Activated CD8-positive, alpha-beta T cell treated with anti-CD3 and anti-CD28 coated beads, Interleukin-2, amount 10 ng/mL, durations not matched to agents 7 days and 5 days (primary cell): ENCODE measurements at places on chromosomes 4 and X.

DNA sequence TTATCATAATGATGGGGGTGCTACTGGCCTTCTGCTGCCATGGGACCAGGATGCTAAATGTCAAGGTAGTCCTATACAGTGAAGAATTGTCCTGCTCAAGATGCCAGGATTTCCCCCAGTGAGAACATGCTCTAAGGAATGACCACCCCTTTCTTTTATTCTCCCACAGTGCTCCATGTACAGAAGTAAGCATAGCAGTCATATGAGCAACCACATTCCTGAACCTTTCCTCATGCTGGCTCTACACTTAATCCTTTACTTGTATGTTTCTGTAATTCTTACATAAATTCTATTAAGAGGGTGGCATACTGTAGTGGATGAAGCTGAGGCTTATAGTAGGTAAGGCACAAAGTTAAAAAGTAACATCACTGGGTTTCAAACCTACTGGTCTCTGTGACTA is 20.2 kb downstream of the CYP2U1 start:
- DNase-seq = no peak
- H3K27ac ChIP-seq = no peak overlapping the region
- H3K4me3 ChIP-seq = no peak overlapping the region
- peaks cover 8% of the 10 kb centered on the region for H3K36me3 ChIP-seq

DNA sequence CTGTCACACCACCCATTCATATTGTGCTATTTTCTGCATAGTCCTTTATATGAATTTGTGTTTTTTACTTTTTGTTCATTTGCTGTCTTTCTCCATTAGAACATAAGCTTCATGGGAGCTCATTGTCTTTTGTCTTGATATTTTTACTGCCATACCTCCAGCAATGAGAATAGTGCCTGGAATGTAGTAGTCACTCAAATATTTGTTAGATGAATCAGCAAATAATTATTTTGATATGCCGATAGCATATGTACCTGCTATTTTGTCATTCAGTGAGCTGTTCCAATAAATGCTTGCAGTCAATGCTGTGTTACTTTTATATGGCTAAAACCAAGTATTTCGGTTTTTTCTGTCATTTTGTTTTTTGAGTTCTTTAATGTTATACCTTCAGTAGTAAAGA is 43.5 kb upstream of the SLC25A31 start:
- H3K36me3 ChIP-seq = no peaks in the 10 kb centered on the region
- H3K27ac ChIP-seq = no peak overlapping the region
- DNase-seq = no peak
- H3K4me1 ChIP-seq = no peaks in the 10 kb centered on the region

DNA sequence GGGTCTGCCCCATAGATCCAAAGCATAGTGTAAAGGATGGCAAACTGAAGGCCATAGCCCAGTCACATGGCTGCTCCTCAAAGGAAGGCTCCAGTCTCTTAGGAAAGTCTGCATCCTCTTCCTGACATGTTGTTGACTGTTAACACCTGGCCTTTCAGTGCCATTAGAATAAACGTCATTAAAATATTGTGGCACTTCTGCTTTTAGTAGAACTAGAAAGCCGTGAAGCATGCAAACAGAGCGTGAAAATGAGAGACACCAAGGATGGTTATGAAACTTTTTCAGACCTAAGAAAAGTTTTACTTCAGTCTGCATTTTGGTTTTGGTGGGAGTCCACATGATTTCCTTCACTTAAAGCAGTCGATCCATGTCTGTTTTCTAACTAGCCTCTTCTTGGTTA is 41.1 kb upstream of the AFF2 start:
- peaks cover 9% of the 10 kb centered on the region for H3K4me1 ChIP-seq
- DNase-seq = no peak
- no peaks in the 10 kb centered on the region for H3K27me3 ChIP-seq
- no peak overlapping the region for H3K4me3 ChIP-seq

DNA sequence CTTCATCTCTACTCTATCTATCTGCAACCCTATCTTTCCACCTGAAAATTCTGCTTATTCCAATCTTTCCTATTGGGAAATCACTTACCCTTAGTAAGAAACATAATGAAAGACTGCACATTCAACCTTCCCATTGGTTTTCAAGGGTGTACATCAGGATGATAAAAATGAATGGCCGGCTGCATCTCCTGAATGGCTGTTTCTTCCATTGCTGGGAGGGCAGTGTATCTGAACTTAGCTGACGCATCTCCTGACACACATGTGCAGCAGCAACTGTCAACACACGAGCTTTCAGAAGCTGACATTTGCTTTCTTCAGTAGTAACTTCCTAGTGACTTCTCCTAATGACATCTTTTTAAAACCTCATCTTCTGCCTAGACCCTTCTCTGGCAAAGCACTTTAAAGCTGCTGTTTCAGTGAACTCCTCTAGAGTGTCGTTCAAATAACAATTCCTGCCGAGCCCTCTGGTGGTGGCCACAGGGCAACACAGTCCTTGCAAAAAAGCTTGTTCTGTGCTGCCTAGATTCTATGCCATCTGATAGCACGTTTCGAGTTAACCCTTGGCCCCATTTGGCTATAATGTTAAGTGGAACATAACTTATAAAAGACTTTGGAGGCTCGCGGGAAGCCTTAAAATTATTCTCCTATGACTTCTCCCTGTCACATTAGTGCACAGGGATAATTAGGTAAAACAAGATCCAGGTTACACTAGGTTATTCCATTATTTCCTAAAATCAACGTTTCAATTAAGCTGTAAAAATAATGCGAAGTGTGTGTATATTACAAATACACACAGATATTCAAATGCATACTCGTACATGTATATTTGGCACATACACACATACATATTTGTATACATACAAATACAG is 2340.7 kb downstream of the PCDH7 start:
- no peak overlapping the region for H3K4me3 ChIP-seq
- no peak overlapping the region for H3K27ac ChIP-seq
- H3K27me3 ChIP-seq = no peaks in the 10 kb centered on the region
- no peaks in the 10 kb centered on the region for H3K36me3 ChIP-seq
- no peaks in the 10 kb centered on the region for H3K4me1 ChIP-seq

GRCh38 chr4:116070283-116070682 is 956.9 kb upstream of the NDST4 start:
- no peak for DNase-seq
- no peaks in the 10 kb centered on the region for H3K36me3 ChIP-seq
- H3K27ac ChIP-seq = no peak overlapping the region
- H3K4me3 ChIP-seq = no peak overlapping the region
- no peaks in the 10 kb centered on the region for H3K4me1 ChIP-seq
- H3K27me3 ChIP-seq = no peaks in the 10 kb centered on the region
